Fibroblast of lung (primary cell): ENCODE measurements at places on chromosomes 2 and 18.

DNA sequence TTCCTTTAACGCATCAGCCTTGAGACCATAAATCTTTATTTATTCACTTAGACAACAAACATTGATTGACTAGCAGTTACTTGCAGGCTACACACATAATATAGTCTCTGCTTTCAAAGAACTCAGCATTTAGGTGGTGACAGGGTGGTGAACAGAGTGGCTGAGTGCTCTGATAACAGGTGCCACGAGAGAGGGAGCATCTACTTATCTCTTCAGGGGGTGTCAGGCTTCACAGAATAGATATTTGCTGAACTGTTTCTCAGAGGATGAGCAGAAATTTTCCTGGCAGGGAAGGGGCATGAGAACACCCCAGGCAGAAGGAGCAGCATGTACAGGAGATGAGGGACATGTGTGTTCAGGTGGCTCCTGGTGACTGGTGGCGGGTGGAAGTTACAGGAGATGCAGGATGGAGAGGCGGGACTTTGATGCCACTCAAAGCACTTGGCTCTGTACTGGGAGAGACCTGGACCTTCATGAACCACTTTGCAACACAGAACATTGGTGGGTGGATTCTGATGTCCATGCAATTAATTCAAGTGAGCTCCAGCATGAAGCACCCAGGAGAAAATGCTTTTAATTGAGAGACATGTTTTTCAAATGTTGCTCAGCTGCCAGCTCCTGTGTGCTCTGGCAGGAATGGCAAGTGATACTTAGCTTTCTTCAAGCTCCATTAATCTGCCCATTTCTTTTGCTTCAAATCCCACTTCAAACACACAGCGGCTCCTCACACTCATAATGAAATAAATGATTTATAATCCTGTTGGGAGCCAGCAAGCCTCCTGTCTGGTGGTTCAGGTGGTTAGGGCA is 248.9 kb downstream of the MYCN start:
- no peaks in the 10 kb centered on the region for H3K27me3 ChIP-seq
- no peak overlapping the region for H3K27ac ChIP-seq
- H3K4me1 ChIP-seq: no peaks in the 10 kb centered on the region
- no peaks in the 10 kb centered on the region for H3K36me3 ChIP-seq
- H3K4me3 ChIP-seq: no peak overlapping the region

GRCh38 chr2:234963773-234964615 is 12.2 kb downstream of the SH3BP4 start:
- H3K4me3 ChIP-seq: no peak overlapping the region
- peaks cover 4% of the 10 kb centered on the region for H3K36me3 ChIP-seq
- H3K27ac ChIP-seq: peak overlapping the region; percentile 58
- H3K27me3 ChIP-seq: no peaks in the 10 kb centered on the region
- DNase-seq: peak; percentile 88

DNA sequence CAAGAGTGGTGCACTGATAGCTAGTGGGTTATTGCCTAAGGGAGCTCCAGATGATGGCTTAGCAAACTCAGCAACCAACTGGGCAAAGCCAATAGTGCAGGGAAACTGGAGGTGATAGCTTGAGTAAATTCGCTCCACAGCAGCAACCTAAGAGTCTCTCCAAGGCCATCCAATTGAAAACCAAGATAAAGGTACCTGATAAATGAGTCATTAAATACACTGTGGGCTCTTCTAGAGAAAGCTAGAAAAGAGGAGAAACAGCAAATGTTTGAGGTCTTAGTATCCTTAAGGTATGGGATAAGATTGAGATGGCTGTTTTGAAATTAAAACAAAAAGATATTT is 197.8 kb upstream of the ERBB4 start:
- no peak overlapping the region for H3K4me3 ChIP-seq
- H3K27ac ChIP-seq: no peak overlapping the region
- H3K27me3 ChIP-seq: no peaks in the 10 kb centered on the region
- H3K4me1 ChIP-seq: no peaks in the 10 kb centered on the region

- no peaks in the 10 kb centered on the region for H3K27me3 ChIP-seq
- peaks cover 2% of the 10 kb centered on the region for H3K4me1 ChIP-seq
- no peaks in the 10 kb centered on the region for H3K36me3 ChIP-seq
- peak overlapping the region; percentile 85 for H3K4me3 ChIP-seq
- peak overlapping the region; percentile 97 for H3K27ac ChIP-seq
Measured at GRCh38 chr2:172554352-172555271, 1.3 kb upstream of the PDK1 start.

DNA sequence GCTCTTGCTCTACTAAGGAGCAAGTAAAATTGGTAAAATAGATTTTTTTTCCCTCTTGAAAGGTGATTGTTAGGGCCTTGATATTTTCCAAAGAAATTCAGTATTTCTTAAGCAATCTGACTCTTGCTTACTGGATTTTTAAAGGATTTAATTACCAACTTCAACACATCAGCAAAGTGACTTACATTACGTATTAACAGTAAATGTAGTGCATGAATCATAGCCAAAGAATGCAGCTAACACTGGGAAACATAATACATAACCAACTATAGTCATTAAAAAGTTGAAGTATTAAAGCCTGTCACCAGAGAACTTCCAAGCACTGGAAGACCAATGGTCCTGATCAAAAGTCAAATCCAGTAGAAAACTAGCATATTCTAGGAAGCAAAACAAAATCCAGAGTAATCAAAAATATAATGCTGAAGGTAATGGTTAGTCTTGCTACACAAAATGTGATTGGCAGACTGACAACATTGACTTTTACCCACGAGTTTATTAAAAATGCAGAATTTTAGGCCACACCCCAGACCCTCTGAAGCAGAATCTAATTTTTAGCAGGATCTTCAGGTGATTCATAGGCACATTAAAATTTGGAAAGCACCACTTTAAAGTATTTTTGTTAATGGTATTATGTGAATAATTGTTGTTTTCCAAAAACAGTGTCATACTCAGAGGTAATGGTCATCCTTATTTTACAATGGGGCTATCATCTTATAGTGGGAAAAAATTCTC is 31.8 kb upstream of the CAVIN2 start:
- H3K4me1 ChIP-seq: peaks cover 5% of the 10 kb centered on the region
- peak; percentile 93 for DNase-seq
- H3K27ac ChIP-seq: no peak overlapping the region
- H3K4me3 ChIP-seq: no peak overlapping the region

DNA sequence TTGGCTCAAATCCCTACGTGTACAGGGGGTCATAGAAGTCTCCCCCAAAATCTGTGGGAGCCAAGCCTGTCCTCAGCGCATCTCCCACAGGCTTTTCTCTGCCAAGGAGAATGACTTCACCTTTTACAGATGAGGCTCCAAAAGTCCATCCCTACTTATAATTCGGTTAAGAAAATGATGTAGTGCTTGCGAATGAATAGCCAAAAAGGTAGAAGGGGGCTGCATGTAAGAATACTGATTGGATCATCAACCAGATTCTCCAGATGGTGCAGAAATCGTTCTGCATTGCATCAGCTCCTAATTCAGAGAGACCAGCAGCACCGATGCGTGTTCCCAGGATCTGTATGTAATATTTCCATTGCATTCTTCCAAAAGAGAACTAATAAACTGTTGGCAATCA is 91.9 kb downstream of the EPHA4 start:
- no peak overlapping the region for H3K4me3 ChIP-seq
- H3K4me1 ChIP-seq: no peaks in the 10 kb centered on the region
- no peaks in the 10 kb centered on the region for H3K27me3 ChIP-seq
- H3K27ac ChIP-seq: no peak overlapping the region

GRCh38 chr2:30368258-30368657 is 78.8 kb upstream of the LCLAT1 start:
- H3K4me1 ChIP-seq: peaks cover 32% of the 10 kb centered on the region
- H3K36me3 ChIP-seq: no peaks in the 10 kb centered on the region
- no peak overlapping the region for H3K4me3 ChIP-seq

- H3K4me1 ChIP-seq: peaks cover 2% of the 10 kb centered on the region
- H3K27ac ChIP-seq: no peak overlapping the region
- no peak overlapping the region for H3K4me3 ChIP-seq
- H3K27me3 ChIP-seq: no peaks in the 10 kb centered on the region
Measured at GRCh38 chr2:181818058-181818680, 73.4 kb upstream of the ITPRID2 start.

- H3K4me1 ChIP-seq: peaks cover 5% of the 10 kb centered on the region
- peak; percentile 62 for DNase-seq
- peak overlapping the region; percentile 74 for H3K27ac ChIP-seq
- H3K4me3 ChIP-seq: peak overlapping the region; percentile 79
Measured at GRCh38 chr2:44170311-44170717, 1.6 kb downstream of the PPM1B start.

- H3K4me3 ChIP-seq: no peak overlapping the region
- no peak overlapping the region for H3K27ac ChIP-seq
- DNase-seq: no peak
Measured at GRCh38 chr2:230362030-230362691, 35.2 kb downstream of the SP140L start.

- H3K36me3 ChIP-seq: no peaks in the 10 kb centered on the region
- H3K4me1 ChIP-seq: no peaks in the 10 kb centered on the region
- no peak overlapping the region for H3K4me3 ChIP-seq
- H3K27ac ChIP-seq: no peak overlapping the region
Measured at GRCh38 chr2:232535761-232536530, 3.5 kb upstream of the CHRNG start.

- peak overlapping the region; percentile 75 for H3K4me3 ChIP-seq
- peaks cover 2% of the 10 kb centered on the region for H3K36me3 ChIP-seq
- H3K27me3 ChIP-seq: no peaks in the 10 kb centered on the region
- peaks cover 38% of the 10 kb centered on the region for H3K4me1 ChIP-seq
Measured at GRCh38 chr2:112644155-112644932, 1.4 kb upstream of the SLC20A1 start.

DNA sequence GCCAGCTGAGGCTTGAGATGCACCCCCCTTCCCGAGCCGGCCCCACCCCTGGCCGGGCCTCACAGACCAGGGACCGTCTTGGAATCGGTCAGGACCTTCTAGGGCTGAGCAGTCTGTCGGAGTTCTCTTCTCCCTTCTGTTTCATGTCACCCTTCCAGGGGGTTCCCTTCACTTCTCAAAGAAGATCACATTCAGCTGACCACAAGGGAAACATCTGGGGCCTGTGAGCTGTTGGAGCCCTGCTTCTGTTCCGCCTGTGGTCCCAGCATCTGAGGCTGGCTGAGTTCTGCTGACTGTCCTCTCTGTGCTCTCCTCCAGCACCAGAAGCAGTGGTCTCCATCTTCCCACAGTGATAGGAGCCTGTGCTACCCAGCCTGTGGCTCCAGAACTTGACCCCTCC is 106.5 kb downstream of the SEPTIN10 start:
- no peak overlapping the region for H3K27ac ChIP-seq
- no peak for DNase-seq
- no peaks in the 10 kb centered on the region for H3K27me3 ChIP-seq
- H3K36me3 ChIP-seq: no peaks in the 10 kb centered on the region

- H3K36me3 ChIP-seq: no peaks in the 10 kb centered on the region
- no peak overlapping the region for H3K4me3 ChIP-seq
- DNase-seq: no peak
- no peak overlapping the region for H3K27ac ChIP-seq
- H3K4me1 ChIP-seq: no peaks in the 10 kb centered on the region
Measured at GRCh38 chr18:29588446-29589100, 1411.6 kb upstream of the CDH2 start.

- peaks cover 22% of the 10 kb centered on the region for H3K27me3 ChIP-seq
- no peak overlapping the region for H3K27ac ChIP-seq
- DNase-seq: no peak
- peaks cover 7% of the 10 kb centered on the region for H3K4me1 ChIP-seq
- H3K36me3 ChIP-seq: peaks cover 2% of the 10 kb centered on the region
Measured at GRCh38 chr2:20675701-20676352, 8.9 kb downstream of the GDF7 start.

- no peaks in the 10 kb centered on the region for H3K4me1 ChIP-seq
- H3K27ac ChIP-seq: no peak overlapping the region
- no peaks in the 10 kb centered on the region for H3K36me3 ChIP-seq
- DNase-seq: no peak
- H3K4me3 ChIP-seq: no peak overlapping the region
Measured at GRCh38 chr2:230697676-230698075, 15.0 kb upstream of the CAB39 start.

- H3K27me3 ChIP-seq: no peaks in the 10 kb centered on the region
- H3K27ac ChIP-seq: no peak overlapping the region
- H3K4me1 ChIP-seq: peaks cover 25% of the 10 kb centered on the region
- no peaks in the 10 kb centered on the region for H3K36me3 ChIP-seq
Measured at GRCh38 chr2:168215813-168216212, 31.6 kb downstream of the STK39 start.

GRCh38 chr2:96815326-96816126 is 542 bp upstream of the CNNM3 start:
- H3K36me3 ChIP-seq: no peaks in the 10 kb centered on the region
- DNase-seq: peak; percentile 57
- peak overlapping the region; percentile 36 for H3K27ac ChIP-seq

DNA sequence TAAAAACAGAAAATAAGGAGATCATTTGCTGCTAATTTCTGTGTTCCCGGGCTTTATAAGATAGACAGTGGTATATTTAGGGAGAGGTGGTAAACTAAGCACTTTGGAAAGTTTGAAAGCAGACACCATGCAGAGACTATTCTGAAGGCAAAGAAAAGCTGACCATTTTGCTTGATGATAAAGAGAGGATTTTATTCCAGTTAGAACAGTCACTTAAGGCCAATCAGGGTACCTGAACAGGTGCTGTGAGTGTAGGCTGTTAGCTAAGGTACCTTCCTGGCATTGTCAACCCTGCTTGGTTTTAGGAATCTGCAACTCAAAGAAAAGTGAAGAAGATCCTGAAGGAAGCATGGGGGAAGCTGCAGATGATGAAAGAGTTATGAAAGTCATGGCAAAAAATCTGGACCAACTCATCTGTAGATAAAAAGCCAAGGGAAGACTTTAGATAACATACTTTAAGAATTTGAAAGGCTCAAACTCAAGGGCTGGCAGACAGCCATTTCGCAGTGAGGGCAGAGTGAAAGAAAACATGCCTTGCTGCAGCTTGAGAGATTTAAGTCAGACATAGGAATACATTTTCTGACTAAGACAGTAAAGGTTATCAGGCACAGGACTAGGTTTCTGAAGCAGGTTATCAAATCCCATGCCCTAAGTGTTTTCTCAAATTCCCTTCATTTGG is 80.1 kb upstream of the ARL5A start:
- DNase-seq: no peak
- H3K4me3 ChIP-seq: no peak overlapping the region
- H3K27ac ChIP-seq: no peak overlapping the region
- no peaks in the 10 kb centered on the region for H3K27me3 ChIP-seq
- no peaks in the 10 kb centered on the region for H3K36me3 ChIP-seq

DNA sequence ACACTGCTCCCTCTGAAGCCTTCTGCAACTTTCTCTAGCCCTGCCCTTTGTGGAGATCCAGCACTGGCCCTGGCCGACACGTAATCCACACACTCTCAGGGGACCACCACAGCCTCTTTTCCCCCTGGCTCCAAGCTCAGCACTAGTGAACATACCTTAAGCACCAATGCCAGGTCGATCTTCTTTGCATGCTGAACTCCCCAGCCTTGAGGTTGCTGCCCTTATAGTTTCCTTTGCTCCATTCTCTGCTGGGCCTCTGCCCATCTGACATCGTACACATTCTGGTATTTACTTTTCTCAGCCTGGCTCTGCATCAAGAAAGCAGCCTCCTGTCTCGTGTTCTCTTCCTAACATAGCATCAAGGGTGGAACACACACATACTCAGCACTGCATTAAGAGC is 361.5 kb downstream of the LPIN1 start:
- DNase-seq: peak; percentile 74
- H3K36me3 ChIP-seq: no peaks in the 10 kb centered on the region
- H3K4me1 ChIP-seq: peaks cover 9% of the 10 kb centered on the region

- H3K4me1 ChIP-seq: no peaks in the 10 kb centered on the region
- H3K4me3 ChIP-seq: no peak overlapping the region
- no peaks in the 10 kb centered on the region for H3K36me3 ChIP-seq
- H3K27me3 ChIP-seq: no peaks in the 10 kb centered on the region
- H3K27ac ChIP-seq: no peak overlapping the region
Measured at GRCh38 chr18:64986906-64987495, 763.8 kb upstream of the CDH7 start.
